ENCODE measurements at places on chromosomes 1 and 21. TPM values are rescaled to one million over a fixed set of nuclear protein-coding genes. Genes with fewer than 3 reads are reported as not detected.
A peak's percentile ranks its signal among the peaks of the same experiment; 100 is the strongest.

- DNase-seq = no peak
Measured at GRCh38 chr21:28758042-28758882, 234.4 kb downstream of the LTN1 start.

DNA sequence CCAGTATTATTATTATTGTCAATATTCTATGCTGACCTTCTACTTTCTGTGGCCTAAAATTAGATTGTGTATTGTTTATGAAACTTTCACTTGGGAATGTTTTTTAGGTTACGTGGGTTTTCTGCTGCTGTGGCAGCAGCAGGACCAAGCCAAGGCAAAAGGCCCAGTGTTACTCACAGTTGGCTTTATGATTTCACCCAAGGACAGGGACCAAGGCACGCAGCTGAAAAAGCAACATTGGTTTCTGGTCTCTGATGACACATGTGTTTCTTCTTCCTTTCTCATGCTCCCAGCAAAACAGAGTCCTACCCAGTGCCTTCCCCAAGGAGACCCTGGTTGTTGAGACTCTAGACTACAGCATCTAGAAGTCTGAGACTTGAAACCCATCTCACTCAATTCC, 413.7 kb downstream of the SETD4 start:
- DNase-seq = no peak

DNA sequence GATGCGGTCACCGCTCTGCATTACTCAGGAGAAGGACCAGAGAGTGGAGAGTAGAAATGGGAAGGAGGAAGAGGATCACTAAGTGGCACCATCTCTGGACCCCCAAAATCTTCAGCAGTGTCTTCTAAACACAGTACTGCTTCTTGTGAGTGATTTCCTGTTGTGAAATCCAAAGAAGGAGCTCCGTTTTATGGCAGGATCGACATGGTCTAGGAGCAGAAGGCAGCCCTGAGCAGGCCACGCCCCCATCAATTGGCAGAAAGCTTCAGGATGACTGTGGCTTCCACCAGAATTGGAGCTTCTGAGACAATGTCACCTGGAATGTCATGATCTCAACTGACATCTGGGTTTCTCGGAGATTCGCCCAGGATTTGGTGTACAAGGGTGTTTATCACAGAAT, 171.5 kb downstream of the ADSS2 start:
- no peak for DNase-seq

DNA sequence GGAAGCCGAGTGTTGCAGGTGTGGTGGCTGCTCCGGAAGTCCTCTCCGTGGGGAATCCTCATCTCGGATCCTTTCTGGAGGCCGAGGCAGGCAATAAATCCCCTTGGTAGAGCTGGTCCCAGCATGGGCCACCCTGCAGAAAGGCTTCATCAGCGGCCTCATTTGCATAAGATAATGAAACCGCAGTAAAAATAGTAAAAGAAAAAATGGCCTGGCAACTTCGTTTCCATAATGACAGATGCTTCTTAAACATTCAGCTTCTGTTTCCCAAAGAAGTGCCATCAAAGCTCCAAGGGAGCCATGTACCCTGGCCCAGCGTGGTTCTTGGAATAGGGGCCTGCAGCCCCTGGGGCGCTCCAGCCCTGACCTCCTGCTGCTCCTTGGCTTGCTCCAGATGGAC, 244.1 kb downstream of the GRIK3 start:
- no peak for DNase-seq

GRCh38 chr1:29793101-29793546, 556.8 kb downstream of the PTPRU start:
- DNase-seq = peak; percentile 82

DNA sequence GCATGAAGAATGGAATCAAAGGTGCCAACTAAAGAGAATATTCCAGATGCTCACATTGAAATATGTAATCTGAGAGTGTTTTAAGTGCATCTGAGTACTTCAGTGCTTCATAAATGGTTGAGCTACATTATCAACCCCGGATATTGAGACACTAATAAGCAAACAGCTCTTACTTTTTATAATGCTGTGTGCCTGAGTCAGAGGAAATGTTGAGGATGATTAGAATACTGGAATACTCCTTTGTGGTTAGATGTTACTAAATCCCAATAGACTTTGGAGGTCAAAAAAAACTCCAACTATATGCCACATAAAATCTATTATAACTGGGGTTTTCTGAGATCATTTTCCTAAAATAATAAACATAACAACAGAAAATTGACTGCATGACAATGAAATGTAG, 12.5 kb upstream of the KCNA3 start:
- DNase-seq = no peak

DNA sequence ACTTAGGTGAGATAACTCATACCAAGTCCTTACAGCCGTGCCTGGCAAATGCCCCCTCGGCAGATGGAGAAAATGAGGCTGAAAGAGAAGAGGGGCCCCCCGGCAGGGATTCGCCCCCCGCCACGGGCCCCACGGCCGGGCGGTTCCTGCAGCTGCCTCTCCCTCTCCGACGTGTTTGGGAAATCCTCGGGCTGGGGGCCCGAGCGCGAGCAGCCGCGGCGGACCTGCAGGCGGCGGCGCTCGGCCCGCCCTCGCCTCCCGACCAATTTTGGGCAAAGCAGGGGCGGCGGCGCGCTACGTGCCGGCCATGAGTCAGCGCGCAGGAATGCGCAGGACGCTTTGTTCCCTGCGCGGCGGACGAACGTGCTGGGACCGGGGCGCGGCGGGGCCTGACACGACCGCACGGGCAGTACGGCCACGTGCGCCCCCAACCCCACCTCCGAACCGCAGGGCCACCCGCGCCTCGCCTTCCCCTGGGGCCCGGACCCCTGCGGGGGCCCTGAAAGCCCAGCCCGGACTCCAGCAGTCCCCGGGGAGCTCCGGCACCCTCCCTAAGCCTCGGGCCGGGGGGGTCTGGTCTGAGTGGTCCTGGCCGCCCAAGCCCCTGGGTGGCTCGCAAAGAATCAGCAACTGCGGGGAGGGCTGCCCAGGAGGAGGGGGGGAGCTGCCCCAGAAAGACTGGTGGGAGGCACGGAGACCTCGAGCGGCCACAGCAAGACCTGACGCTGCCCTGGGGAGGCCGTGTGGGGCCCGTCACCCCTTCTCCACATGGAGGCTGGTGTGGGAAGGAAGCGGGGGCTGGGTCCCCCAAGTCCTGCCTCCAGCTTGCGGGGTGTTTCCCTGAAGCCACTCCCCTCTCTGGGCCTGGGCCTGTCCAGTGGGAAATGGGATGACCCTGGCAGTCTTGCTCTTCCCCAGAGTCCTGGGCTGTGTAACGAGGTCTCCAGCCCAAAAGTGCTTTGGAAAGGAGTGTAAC, 11.9 kb upstream of the EDN2 start:
- DNase-seq = peak; percentile 92

- no peak for DNase-seq
Measured at GRCh38 chr1:93770640-93771039, 89.0 kb upstream of the BCAR3 start.

- DNase-seq = no peak
Measured at GRCh38 chr1:150056407-150056806, 11.2 kb upstream of the VPS45 start.

NTMT2 gene
- not detected for total RNA-seq

CLDN8 gene
- not detected for total RNA-seq

HTR6 gene
- not detected for total RNA-seq
